PC-9 (cell line): ENCODE measurements at places on chromosomes 4 and X. TPM values are rescaled to one million over a fixed set of nuclear protein-coding genes. Genes with fewer than 3 reads are reported as not detected.

- peaks cover 26% of the 10 kb centered on the region for H3K27me3 ChIP-seq
- no peaks in the 10 kb centered on the region for H3K36me3 ChIP-seq
- no peak overlapping the region for H3K4me3 ChIP-seq
- no peak overlapping the region for H3K27ac ChIP-seq
- H3K4me1 ChIP-seq = no peaks in the 10 kb centered on the region
Measured at GRCh38 chr4:1265351-1265750, 16.4 kb upstream of the CTBP1 start.

DNA sequence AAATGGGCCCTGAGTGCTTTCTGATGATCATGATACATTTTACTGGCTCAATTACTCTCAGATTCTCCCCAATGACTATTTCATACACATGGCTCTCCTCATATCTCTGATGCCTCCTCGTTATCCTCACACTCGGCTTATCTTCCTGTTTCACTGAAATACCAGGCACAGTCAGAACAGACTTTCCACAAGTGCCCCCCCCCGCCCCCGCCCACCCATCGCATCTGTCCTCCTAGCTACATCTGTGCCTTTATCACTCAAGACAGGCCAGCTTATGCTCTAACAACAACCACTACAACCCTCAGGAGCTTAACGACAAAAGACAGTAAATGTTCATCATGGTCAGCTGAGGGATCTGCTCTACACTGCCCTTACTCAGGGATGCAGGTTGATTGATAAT is 610.6 kb upstream of the DIPK2B start:
- no peak for DNase-seq
- H3K4me1 ChIP-seq = no peaks in the 10 kb centered on the region
- no peaks in the 10 kb centered on the region for H3K27me3 ChIP-seq
- H3K27ac ChIP-seq = no peak overlapping the region

- no peaks in the 10 kb centered on the region for H3K27me3 ChIP-seq
- H3K36me3 ChIP-seq = no peaks in the 10 kb centered on the region
- H3K4me1 ChIP-seq = no peaks in the 10 kb centered on the region
- no peak for DNase-seq
Measured at GRCh38 chrX:24536551-24536950, 71.5 kb downstream of the PDK3 start.

The GC gene
- not detected in 2 replicates for total RNA-seq

GRCh38 chrX:24426340-24426913 is 38.7 kb upstream of the PDK3 start:
- H3K4me1 ChIP-seq = no peaks in the 10 kb centered on the region
- no peak overlapping the region for H3K4me3 ChIP-seq
- peaks cover 3% of the 10 kb centered on the region; the same call in 1 of the 2 replicates for H3K27me3 ChIP-seq
- no peak for DNase-seq
- H3K36me3 ChIP-seq = no peaks in the 10 kb centered on the region
- no peak overlapping the region for H3K27ac ChIP-seq

GRCh38 chr4:138500869-138501268 is 258.7 kb upstream of the SLC7A11 start:
- no peaks in the 10 kb centered on the region for H3K36me3 ChIP-seq
- H3K4me3 ChIP-seq = no peak overlapping the region
- no peak for DNase-seq

GRCh38 chrX:9401051-9401450 is 63.8 kb upstream of the TBL1X start:
- no peak for DNase-seq
- H3K4me1 ChIP-seq = no peaks in the 10 kb centered on the region
- H3K36me3 ChIP-seq = no peaks in the 10 kb centered on the region
- no peak overlapping the region for H3K27ac ChIP-seq
- H3K4me3 ChIP-seq = no peak overlapping the region
- H3K27me3 ChIP-seq = peaks cover 40% of the 10 kb centered on the region

- no peak overlapping the region for H3K4me3 ChIP-seq
- H3K27me3 ChIP-seq = no peaks in the 10 kb centered on the region
- H3K4me1 ChIP-seq = no peaks in the 10 kb centered on the region
Measured at GRCh38 chr4:56575820-56576429, 70.3 kb downstream of the ARL9 start.

DNA sequence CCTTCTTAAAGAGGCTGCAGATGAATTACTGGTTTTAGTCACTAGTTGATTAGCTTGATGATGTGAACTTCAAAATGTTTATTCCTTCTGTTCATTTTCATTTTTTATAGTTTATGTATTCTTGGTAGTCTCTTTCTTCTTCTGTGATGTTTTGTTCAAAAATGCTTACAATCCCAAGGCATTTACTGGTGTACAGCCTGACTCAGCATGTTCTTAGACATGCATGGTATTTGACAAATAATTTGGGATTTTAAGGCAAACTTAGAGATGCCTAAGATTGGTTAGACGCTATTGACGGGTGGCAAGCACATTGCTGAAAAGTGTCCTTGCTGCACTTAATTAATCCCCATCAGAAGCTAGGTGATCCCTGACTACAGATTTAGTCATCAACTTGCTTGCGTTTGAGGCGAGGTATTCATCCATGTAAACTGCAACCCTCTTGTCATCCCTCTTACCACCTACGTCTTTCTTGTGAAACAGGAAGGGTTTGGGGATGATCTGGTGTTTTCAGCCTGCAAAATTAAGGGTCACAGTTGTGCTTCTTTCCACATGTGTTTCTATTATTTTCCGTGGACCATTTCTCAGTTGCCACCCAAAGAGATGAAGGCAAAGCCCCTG is 331.8 kb downstream of the DKK2 start:
- H3K4me1 ChIP-seq = no peaks in the 10 kb centered on the region
- H3K4me3 ChIP-seq = no peak overlapping the region
- no peaks in the 10 kb centered on the region for H3K27me3 ChIP-seq
- H3K36me3 ChIP-seq = no peaks in the 10 kb centered on the region

- peak; percentile 2 for DNase-seq
- H3K27me3 ChIP-seq = no peaks in the 10 kb centered on the region
- no peak overlapping the region for H3K27ac ChIP-seq
- H3K36me3 ChIP-seq = no peaks in the 10 kb centered on the region
- H3K4me3 ChIP-seq = no peak overlapping the region
Measured at GRCh38 chrX:15882704-15883539, 28.3 kb upstream of the AP1S2 start.

DNA sequence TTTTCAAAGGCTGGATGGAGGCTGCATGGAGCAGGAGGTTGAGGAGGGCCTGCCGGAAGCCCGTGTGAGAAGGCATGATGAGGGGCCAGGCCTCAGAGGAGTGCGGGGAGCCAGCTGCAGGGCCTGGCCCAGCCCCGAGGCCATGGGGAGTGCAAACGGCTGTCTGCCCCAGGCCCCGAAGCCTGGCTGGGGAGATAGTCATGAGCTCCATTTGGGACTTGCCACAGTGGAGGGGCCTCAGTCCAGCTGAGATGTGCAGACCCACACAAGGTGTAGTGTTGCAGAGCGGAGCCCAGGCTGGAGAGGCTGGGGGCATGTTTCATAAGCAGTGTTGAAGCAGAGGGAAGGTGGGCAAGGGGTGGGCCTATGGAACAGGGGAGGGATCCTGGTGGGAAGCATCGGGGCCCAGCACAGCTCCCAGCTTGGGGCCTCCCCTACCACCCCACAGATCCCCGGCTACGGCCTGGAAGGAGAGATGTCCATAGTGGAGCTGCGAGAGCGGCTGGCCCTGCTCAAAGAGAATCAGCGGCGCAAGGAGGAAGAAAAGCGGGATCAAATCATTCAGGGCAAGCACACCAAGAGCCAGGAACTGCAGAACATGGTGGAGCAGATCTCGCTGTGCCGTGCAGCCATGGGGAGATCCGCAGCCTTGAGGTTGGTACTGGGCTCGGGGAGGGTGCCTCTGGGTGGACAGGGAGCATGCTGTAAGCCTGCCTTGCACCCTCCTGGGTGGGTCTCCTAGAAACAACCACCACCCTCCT is 9.1 kb upstream of the RNF4 start:
- no peak overlapping the region for H3K27ac ChIP-seq
- no peak overlapping the region for H3K4me3 ChIP-seq
- peaks cover 17% of the 10 kb centered on the region; the same call in 1 of the 2 replicates for H3K27me3 ChIP-seq

GRCh38 chrX:42538405-42538804 is 239.6 kb downstream of the PPP1R2C start:
- H3K4me1 ChIP-seq = no peaks in the 10 kb centered on the region
- no peak overlapping the region for H3K27ac ChIP-seq
- H3K4me3 ChIP-seq = no peak overlapping the region
- H3K36me3 ChIP-seq = no peaks in the 10 kb centered on the region

DNA sequence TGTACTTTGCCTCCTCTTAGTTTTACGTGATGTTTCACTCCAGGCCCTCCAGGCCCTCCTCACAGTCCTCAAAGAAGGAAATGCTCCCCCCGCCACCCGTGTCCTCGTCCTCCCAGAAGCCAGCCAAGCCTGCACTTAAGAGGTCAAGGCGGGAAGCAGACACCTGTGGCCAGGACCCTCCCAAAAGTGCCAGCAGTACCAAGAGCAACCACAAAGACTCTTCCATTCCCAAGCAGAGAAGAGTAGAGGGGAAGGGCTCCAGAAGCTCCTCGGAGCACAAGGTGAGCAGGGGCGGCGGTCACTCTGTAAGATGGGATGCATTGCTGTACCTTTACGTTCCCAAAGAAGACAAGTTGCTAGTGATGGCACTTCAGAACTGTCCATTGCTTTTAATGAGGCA is 94.4 kb downstream of the KLHL8 start:
- no peak for DNase-seq
- H3K4me3 ChIP-seq = no peak overlapping the region
- H3K27me3 ChIP-seq = no peaks in the 10 kb centered on the region
- H3K36me3 ChIP-seq = no peaks in the 10 kb centered on the region
- H3K27ac ChIP-seq = no peak overlapping the region

The MAOA gene
- 5.0 and 7.4 TPM in 2 replicates for total RNA-seq

- no peaks in the 10 kb centered on the region for H3K27me3 ChIP-seq
- no peak for DNase-seq
- H3K36me3 ChIP-seq = no peaks in the 10 kb centered on the region
- no peaks in the 10 kb centered on the region for H3K4me1 ChIP-seq
- H3K4me3 ChIP-seq = no peak overlapping the region
Measured at GRCh38 chr4:13940921-13941320, 313.4 kb upstream of the BOD1L1 start.

GRCh38 chr4:119725011-119725410 is 96.4 kb upstream of the PDE5A start:
- H3K27me3 ChIP-seq = no peaks in the 10 kb centered on the region
- H3K4me3 ChIP-seq = no peak overlapping the region
- no peak overlapping the region for H3K27ac ChIP-seq
- H3K36me3 ChIP-seq = no peaks in the 10 kb centered on the region
- DNase-seq = no peak

The IL9R gene
- total RNA-seq = 2.4 and 6.7 TPM in 2 replicates

DNA sequence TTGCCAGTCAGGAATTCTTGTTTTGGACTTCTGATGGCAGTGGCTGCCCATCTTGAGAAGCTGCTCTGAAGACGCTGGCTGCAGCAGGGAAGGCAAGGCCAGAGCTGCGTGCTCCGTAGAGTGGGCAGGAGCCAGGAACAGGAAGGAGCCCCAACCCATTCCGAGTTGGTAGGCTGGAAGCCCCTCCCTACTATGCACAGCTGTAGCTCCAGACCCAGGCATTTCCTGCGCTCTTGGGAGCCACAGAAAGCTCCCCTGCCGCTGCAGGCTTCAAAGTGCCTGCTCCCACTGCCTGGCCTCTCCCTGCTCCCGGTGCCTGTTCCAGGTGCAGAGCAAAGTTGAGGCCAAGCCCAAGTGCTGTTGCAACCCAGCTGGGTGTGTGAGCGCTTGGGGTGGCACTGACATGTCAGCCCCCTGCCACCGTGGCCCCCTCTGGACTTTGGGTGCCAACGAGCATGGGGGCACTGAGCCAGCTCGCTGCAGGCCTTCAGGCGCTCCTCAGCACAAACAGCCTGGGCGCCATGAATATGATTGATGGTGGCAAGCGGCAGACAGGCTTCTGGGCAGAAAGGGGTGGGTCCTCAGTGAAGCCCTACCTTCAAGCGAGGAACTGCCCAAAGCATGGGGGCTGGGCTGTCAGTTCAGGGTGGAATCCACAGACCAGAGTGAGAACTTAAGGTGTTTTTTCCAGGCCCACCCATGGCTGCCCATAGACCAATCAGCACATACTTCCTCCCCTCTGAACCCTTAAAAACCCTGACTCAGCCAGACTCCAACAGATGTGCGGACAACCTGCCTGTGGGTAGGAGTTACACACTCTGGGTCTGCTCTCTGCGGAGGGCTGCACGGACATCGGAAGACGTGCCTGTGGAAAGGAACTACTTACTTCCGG is 677.2 kb upstream of the INTU start:
- no peak overlapping the region for H3K27ac ChIP-seq
- H3K27me3 ChIP-seq = no peaks in the 10 kb centered on the region
- DNase-seq = no peak
- H3K36me3 ChIP-seq = no peaks in the 10 kb centered on the region
- no peak overlapping the region for H3K4me3 ChIP-seq

- DNase-seq = no peak
- no peaks in the 10 kb centered on the region for H3K27me3 ChIP-seq
- no peak overlapping the region for H3K4me3 ChIP-seq
- H3K27ac ChIP-seq = no peak overlapping the region
- no peaks in the 10 kb centered on the region for H3K36me3 ChIP-seq
Measured at GRCh38 chr4:41140410-41140809, 73.9 kb downstream of the APBB2 start.

GRCh38 chrX:10341309-10341708 is 184.5 kb downstream of the CLCN4 start:
- no peaks in the 10 kb centered on the region for H3K36me3 ChIP-seq
- H3K27me3 ChIP-seq = no peaks in the 10 kb centered on the region
- no peaks in the 10 kb centered on the region for H3K4me1 ChIP-seq
- DNase-seq = no peak
- H3K27ac ChIP-seq = no peak overlapping the region

DNA sequence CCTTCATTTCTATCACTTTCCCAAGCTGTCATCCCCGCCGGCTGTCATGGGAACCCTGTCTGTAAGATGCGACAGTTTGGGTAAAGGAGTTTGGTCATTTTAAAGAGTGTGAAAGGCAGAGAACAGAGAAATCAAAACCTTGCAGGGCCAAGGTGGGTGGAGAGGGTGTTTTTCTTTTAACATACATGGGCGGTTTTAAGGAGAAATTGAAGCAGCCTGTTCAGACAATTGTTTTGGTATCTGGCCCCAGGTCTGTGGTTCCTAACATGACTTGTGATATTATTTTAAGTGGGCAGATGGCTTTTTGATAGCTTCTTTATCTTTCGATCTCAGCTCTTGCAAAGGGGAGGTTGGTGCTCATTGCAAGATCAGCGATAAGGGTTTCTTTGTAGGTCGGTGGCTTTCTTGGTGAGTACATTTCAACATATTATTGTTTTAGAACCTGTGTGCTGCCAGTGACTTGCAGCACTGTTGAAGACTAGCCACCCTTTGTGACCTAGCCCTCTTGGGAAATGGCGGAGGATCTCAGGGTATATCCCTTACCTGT is 3.7 kb downstream of the PPP1R3F start:
- no peak for DNase-seq
- no peaks in the 10 kb centered on the region for H3K36me3 ChIP-seq
- H3K4me1 ChIP-seq = peaks cover 6% of the 10 kb centered on the region; the same call in 1 of the 2 replicates
- no peaks in the 10 kb centered on the region for H3K27me3 ChIP-seq
